ENCODE measurements at places on chromosomes 3 and 15.

DNA sequence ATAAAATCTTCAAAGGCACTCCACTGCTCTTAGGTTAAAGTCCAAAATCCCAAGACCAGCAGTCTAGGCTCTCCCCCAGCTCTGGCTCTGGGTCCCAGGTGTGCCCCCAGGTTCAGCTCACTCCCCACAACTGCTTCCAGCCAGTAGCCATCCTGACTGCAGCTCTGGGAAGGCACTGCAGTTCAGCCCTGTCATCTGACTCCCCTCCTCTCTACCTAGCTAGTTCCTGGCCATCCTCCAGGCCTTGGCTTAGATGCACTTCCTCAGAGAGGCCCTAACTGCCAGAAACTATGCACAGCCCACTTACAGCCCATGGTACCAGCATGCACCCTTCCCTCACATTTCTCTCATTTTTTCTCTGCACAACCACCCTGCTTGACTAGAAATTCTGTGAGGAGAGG, 25.5 kb downstream of the TBC1D2B start:
- DNase-seq = no peak

DNA sequence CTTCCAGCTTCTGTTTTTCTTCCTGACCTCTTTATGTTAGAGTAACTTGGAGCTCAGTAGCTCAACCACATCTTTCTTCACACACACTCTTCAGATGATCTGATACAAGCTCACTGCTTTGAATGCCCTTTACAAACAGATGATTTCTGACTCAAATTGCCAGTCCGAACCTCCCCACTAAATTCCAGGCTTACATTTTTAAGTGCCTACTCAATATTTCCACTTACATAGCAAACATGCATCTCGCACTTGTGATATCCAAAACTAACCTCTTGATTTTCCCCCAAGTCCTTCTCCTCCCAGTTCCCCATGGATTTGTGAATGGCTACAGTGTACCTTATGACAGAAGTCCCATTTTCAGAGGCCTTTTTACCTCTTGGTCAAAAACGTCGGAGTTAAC, 139.1 kb downstream of the GBE1 start:
- no peak for DNase-seq

GRCh38 chr3:55307622-55308021, 179.5 kb downstream of the WNT5A start:
- DNase-seq = no peak

DNA sequence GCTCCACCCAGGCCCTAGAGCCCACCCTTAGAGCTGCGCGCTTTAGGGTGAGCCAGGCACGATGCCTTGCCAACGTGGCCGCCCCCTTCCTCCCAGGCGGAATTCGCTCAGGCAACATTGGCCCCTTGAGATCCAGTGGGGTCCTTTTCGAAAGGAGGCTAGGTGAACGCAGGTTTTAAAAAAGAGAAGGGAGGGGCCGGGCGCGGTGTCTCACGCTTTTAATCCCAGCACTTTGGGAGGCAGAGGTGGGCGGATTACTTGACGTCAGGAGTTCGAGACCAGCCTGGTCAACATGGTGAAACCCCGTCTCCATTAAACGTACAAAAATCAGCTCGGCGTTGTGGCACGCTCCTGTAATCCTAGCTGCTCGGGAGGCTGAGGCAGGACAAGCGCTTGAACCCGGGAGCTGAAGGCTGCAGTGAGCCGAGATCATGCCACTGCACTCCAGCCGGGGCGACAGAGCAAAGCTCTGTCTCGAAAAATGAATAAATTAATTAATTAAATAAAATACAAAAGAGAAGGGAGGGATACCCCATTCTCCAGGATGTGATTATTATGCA, 984 bp upstream of the RPP25 start:
- no peak for DNase-seq

GRCh38 chr3:11759996-11760395, 86.7 kb downstream of the TAMM41 start:
- DNase-seq = no peak

- no peak for DNase-seq
Measured at GRCh38 chr15:67744331-67745072, 80.8 kb upstream of the SKOR1 start.

- no peak for DNase-seq
Measured at GRCh38 chr3:13224967-13225366, 151.7 kb upstream of the IQSEC1 start.

GRCh38 chr15:92963794-92964193, 63.7 kb downstream of the CHD2 start:
- DNase-seq = no peak

- DNase-seq = no peak
Measured at GRCh38 chr3:135944831-135945230, 20.7 kb upstream of the PPP2R3A start.

DNA sequence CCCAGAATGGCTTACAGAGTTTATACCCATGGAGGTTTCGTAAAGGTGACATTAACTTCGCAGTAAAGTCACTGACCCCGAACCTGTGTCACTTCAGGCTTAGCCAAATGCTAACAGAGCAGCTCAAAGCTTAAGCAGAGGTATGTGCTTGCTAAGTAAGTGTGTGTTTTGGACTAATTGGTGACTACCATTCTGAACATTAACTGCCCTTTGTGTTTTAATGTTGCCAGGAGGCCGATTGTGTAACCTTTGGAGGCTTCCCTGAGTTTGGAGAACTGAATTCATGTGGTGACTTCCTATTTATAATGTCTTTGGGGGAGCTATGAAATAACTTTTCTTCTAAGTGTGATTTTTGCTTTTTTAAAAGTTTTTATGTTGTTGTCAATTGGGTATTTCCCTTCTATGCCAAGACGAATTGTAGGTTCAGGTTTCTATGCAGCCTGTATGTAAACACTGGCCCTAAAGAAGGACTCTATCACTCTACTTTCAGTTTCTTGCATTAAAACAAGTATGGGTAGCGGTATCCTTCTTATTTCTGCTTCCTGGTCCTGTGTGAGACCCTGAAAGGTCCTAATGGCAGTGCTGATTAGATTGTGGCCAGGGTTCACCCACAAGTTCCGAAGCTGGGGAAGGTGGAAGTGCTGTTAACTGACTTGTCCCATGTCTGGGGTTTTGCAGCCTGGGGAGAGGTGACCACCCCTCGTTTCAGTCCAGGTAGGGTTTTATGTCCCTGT, 86.3 kb downstream of the IGF1R start:
- DNase-seq = no peak

DNA sequence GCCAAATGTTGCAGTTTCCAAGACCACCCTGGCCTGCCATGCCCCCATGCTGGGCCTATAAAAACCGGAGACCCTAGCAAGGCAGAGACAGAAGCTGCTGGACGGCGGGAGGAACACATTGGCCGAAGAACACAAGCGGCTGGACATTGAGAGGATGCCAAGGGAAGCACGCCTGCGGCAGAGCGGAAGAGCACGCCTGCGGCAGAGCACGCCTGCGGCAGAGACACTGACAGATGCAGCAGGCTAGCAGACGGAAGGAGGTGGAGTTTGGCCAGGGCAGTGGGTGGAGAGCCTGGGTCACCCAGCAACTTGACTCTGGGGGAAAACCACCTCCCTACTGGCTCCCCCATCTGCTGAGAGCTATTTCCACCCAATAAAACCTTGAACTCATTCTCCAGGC, 322.3 kb upstream of the TBL1XR1 start:
- DNase-seq = no peak

- DNase-seq = no peak
Measured at GRCh38 chr3:141410408-141410807, 42.1 kb downstream of the ZBTB38 start.

GRCh38 chr3:102136183-102136582, 286.9 kb downstream of the NFKBIZ start:
- no peak for DNase-seq

DNA sequence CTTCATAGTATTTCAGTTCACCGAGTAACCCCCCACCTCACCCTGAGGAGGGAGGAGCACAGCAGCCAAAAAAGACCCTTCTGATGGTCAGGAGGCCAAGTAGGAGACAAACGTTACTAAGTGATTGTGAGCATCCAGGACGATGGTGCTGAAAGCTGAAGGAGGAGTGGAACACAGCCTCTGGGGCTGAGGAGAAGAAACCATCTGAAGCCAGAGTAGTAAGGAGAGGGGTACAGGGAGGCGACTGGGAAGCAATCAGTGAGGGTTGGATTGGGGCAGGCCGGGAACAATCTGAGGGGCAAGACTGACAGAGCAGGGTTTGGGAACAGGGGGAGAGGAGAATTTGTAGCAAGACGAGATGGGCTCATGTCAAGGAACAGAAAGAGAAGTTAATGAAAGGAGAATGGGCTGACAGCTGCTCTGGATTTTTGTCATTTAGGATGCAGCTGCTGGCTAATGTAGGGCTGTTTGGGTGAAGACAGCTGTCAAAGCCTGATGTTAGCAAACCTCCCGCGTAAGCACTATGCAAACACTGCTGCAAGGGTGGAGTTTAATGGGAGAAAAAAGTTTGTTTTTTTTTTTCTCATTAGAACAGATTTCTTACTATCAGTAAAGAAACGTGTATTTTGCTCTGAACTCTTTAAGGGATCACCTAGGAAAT, 622.2 kb downstream of the EDEM1 start:
- no peak for DNase-seq
